CD14-positive monocyte (primary cell): ENCODE measurements at places on chromosomes 7 and 10.

- DNase-seq, result no peak
Observed at GRCh38 chr7:22213081-22213480, 143.9 kb downstream of the RAPGEF5 start.

GRCh38 chr10:79375321-79376077 lies 28.2 kb downstream of the PPIF start:
- no peak for DNase-seq

GRCh38 chr7:18831943-18832342 lies 285.5 kb downstream of the TWIST1 start:
- no peak for DNase-seq

DNA sequence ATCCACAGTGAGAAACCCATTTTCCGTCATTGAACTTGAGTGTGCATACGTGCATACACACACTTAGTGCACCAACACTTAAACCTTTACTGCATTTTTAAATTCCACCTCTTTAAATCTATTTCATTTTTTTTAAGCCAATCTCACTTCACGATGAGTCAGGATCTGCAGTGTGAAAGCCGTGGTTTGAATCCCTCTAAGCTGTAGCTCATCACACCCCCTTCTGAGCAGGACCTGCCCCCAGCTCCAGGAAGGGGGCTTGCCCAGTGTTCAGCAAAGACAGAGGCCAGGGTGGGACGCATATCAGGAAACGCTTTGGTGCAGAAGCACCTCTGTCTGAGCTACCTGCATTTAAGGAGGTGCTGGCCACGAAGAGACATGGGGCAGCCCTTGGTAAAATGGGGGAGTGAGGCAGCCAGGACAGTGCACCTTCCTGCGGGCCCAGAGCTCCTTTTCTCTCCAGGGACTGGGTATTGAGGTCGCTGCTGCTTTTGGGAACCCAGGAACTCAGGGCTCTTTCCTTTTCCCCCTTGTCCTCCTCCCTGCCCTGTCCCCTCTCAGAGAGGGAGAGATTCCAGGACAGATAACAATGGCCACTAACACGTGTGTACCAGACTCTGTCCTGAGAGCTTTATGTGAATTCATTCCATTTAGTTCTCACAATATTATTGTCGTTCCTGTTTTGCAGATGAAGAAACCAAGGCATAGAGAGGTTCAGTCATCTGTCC lies 21.7 kb downstream of the ZNF316 start:
- DNase-seq, result no peak

DNA sequence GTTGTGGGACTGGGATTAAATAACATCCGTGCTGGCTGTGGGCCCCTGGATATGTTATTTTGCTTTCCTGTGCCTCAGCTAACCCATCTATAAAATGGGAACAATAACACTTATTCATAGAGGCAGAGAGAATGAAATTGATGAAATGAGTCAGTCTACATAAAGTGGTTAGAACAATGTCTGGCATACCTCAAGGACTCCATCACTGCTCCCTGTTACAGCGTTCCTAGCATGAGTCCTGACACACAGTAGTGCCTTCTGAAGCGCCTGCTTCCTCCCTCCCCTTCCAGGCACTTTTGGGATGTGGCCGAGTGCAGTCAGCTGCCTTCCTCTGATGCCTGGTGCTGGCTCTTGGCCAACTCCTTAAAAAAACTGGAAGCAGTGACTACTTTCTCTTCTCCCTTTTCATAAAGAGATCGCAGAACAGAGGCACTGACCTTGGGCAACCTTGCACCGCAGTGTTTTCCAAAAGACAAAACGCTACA lies 108.4 kb upstream of the ZMIZ1 start:
- DNase-seq, result peak; percentile 74

DNA sequence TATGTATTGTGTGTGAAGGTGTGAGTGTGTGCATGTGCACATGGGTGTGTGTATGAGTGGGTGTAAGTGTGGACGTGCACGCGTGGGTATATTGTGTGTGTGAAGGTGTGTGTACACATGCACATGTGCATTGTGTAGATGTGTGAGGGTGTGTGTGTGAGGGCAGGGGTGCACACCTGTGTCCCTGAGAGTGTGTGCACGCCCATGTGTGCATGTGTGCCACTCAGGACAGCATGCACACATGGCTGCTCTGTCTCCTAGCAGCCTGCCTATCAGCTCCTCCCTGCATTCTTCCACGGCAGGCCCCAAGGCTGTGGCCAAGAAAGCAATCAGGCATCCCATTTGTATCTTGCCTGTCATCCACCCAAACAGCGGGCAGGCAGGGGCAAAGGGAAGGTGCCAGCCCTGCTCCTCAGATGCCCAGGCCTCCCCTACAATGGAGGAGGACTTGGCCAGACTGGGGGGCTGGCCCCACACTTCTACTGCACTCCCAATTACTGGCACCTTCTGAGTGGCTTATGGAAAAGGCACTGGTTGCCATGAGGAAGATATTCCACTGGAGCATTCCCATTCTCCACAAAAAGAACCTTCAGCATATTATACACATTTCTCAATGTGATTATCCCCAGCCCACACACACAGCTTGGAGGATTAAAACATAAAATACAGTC lies 380.4 kb upstream of the ZMIZ1 start:
- DNase-seq, result no peak
